Right ventricle myocardium inferior (tissue), 1 donor: ENCODE measurements at places on chromosomes 1 and 21. TPM values are rescaled to one million over a fixed set of nuclear protein-coding genes. Genes with fewer than 3 reads are reported as not detected.

- peak; percentile 91 for DNase-seq
Observed at GRCh38 chr1:18913065-18913835, 10.9 kb upstream of the ALDH4A1 start.

DNA sequence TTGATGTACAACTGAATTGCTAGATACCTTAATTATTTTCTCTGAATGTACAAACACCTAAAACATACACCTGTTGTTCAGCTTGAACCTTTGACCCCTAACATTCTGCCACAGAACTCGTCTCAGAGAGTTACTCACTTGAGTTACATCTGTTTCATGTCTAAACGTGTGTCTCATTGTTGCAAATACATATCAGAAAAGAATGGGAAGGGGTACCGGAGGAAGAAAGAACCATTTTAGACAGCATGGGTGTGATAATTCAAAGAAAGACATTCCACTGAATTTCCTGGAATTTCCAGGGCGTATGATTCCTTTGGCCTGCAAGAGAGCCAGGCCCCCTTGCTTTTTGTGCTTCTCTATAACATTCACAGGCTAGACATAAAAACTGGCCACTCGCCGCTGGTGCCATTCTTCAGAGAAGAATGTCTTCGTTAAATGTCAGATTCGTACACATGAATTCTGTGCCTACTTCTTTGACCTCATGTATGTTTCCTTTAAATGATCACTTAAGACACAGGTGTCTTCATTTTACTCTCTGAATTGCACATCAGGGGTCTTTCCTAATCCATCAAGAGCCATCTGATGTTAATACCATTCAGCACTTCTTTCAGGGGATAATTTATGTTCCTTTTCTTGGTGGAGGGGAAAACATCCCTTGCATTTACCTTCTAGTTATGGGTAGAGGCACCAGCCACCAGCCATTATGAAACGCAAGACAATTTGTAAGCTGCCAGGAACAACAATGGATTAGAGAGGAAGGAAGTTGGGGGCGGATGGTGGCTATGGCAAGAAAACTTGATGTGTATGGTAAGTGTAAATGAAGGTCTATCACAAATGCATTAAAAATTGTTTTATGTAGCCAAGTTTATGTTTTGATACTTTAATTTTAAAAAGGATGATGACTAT lies 12.7 kb downstream of the ATF3 start:
- DNase-seq, result no peak

- DNase-seq, result peak; percentile 43
Observed at GRCh38 chr21:44432841-44433790, 22.2 kb upstream of the LRRC3 start.

DNA sequence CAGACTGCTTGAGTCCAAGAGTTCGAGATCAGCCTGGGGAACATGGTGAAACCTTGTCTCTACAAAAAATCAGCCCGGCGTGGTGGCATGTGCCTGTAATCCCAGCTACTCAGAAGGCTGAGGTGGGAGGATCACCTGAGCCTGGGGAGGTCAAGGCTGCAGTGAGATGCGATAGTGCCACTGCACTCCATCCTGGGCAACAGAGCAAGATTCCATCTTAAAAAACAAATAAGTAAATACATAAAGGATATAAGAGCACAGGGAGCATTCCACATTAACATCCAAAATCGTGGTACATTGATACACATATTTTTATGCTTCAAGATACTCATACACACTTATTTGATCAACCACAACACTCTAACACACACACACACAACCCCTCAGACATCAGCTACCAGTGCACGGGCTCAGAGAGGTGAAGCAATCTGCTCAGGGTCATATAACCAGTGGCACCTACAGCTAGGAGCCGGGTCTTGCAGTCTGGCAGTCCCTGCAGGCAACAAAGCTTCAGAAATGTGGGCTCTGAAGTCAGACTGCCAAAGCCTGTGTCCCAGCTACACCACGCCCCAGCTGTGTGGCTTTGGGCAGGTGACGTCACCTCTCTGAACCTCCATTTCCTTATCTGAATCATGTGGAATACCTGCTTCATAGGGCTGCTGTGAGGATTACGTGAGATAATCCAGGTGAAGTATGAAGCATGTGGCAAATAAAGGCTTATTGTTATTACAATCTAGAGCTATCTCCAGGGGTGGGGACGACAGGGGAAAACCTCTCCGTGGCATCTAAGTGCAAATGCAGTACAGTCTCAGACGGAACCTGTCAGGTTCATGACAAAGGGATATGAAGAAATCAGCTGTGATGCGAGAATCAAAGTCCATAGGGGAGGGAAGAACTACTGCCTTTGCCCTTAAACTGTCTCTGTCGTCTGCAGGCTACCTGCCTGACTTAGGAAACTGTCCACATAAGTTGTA lies 4.8 kb upstream of the CRYBG2 start:
- no peak for DNase-seq

DNA sequence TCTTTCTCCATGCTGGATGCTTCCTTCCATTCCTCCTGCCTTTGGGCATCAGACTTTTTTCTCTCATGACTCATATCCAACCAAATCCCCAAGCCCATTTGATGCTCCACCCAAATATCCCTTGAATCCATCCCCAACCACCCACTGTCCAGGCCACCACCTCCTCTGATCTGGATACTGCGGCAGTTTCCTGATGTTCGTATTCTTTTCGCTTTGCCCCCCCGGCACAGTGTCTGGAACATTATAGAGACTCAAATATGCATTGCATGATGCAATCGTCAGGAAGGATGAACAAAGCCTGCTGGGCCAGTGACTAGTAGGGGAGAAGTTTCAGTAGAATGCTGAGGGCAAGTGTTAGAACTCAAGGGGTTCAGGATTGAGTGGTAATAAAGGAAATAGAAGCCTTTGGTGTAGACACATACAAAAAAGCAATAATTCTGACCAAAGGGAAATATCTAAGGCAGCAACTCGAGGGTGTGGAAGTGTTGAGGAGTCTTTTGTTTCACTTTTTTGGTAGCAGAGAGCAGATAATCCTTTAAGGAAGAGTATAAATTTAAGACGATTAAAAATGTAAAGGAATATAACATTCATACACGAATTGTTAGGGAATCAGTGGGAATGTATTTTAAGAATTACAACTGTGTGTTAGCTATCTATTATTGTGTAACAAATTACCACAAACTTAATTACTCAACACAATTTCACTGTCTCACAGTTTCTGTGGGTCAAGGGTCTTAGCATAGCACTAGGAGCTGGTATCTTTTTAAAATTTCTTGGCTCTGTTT lies 7.5 kb downstream of the S100A11 start:
- peak; percentile 37 for DNase-seq

- no peak for DNase-seq
Observed at GRCh38 chr1:246709196-246709595, 15.0 kb upstream of the SCCPDH start.

GRCh38 chr1:105459759-105460158 lies 1596.7 kb upstream of the PRMT6 start:
- DNase-seq, result no peak

GRCh38 chr21:42393443-42393950 lies 2.4 kb downstream of the TMPRSS3 start:
- DNase-seq, result no peak

DNA sequence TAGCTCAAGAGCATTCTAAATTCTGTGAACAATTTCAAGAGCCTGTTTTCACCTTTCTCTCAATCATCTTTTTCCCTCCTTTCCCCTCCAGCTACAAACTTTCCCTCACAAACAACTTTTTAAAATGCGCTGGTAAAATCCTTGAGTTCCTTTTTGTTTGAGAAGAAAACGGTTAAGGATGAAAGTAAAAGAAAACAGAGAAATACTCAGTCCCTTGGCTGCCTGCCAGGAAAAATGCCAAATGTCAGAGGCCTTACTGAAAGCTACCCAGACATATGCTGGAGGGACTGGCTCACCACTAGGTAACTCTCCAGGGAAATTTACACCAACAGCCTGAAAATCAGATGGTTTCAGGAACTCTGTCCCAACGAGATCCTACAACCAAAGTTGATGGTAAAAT lies 11.0 kb upstream of the SERBP1 start:
- no peak for DNase-seq

DNA sequence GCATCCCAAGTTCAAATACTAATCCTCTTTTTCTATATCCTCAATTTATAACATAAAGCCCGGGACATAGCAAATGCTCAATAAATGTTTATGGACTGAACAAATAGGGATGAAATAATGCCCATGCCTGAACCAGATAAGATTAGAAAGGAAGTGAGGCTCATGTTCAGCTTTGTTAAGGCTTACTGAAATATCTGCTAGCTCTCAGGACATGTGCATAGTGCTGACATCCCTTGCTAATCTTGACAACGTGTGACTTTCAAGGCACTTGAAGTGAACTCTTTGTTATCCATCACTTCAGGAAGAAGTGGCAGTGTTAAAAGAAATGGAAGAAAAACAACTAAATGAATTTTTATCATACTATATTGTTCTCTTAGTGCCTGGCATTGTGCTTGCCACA lies 260.3 kb upstream of the SGIP1 start:
- no peak for DNase-seq

GRCh38 chr1:44030605-44031251 lies 534 bp downstream of the SLC6A9 start:
- DNase-seq, result no peak

DNA sequence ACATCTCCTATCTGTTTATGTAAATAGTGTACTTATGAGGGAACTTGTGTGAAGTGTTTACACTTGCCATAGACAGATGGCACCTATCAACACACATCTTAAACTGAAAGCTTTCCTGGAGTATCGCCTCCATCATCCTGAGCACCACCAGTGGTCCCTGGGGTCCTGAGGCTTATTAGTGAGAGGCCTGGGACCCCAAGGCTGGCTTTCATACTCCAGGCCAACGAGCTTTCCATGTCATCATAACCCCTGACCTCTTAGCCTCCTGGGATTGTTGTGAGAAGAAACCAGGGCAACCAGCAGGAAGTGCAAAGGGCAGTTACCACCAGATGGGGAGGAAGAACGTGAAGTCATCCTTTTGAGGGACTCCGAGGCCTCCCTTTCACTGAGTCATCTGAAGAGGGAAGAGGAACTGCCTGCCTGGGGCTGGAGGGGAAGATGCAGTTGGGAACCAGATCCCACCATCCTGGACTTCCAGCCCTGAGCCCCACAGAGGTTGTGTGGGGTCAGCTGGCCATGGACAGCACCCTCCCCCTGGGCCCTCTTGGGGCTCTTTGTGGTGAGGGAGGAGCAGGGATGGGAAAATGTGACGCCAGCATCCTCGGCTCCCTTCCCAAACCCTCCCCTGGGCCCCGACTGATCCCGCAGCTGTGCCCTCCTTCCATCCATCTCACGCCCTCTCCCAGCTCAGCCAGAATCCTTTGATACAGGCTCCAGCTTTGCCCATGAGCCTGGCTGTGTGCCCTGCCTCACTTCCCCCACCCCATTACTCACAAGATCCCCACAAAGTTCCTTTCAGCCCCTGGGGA lies 5.8 kb downstream of the INKA2 start:
- peak; percentile 82 for DNase-seq

- no peak for DNase-seq
Observed at GRCh38 chr1:85581802-85582686, 1.5 kb downstream of the CCN1 start.

DNA sequence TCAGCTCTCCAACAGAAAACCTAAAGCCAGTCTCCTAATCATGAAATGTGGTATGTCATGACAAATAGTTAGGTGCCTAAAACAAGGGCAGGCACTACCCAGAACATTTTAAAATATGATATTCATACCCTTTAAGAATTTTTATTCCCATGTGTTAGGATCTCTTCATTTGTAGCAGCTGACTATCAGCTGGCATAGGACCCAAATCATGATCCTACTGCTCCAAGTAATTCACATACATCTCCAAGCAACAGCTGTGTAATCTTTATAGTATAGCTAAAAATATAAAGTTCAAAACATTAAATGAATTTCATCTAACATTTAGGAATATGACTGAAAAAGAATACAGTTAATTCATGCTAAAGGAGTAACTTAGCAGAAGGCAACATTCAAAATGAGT lies 57.5 kb downstream of the ENAH start:
- DNase-seq, result no peak

DNA sequence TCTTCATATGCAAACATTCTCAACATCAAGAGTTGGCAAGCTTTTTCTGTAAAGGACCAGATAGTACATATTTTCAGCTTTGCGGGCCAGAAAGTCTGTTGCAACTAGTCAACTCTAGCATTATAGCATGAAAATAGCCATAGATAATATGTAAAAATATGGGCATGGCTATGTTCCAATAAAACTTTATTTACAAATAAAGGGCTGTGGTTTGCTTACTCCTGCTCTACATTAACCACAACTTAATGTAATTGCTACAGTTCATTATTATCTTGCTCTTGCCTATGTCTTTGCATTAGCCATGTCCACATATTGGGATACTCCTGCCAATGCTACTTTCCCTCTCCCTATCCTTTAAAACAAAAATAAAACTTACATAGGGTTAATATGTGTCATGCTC lies 24.5 kb upstream of the CTSK start:
- DNase-seq, result no peak

DNA sequence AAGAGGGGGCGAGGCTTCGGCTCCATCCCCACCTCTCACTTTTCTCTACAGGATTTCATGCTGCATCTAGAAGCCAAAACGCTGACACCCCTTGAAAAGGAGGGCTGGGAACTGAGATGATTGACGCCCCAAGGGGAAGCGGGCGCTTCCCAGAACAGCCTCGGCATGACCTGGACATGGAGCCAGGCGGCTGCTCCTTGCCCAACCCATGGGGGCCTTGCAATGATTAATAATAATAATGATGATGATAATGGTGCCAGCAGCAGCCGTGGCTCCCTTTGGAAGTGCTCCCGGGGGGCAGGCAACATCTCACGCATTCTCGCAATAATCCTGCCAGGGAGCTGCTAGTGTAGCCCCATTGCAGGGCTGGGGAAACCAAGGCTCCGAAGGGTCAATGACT lies 78.2 kb downstream of the RAP1GAP start:
- DNase-seq, result no peak

DNA sequence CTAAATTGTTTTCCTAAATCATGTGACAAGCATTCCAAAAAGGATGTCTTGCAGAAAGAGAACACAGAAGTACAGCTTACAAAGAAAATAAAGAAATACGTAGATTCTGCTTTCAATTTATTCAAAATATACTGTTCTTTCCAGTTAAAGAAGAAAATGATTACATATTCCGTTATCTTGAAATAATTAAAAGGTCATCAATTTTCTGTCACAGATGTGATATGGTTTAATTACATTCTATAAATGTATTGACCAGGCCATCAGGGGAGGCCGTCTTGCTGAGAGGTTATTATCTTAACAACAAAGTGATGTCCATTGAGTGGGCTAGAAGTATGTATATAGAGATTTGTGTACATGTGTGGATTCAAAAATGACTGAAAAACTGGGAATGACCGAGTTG lies 432.9 kb downstream of the SETD4 start:
- DNase-seq, result no peak

The PTGFR gene
- 1.3 TPM for total RNA-seq

The NEK2 gene
- 0.32 TPM for total RNA-seq

The GBP6 gene
- total RNA-seq, result 0.14 TPM

The C21orf58 gene
- 1.2 TPM for total RNA-seq

The ITLN1 gene
- 9.2 TPM for total RNA-seq

The AKT3 gene
- total RNA-seq, result 19.1 TPM

The DUSP23 gene
- total RNA-seq, result 21.3 TPM

The IQGAP3 gene
- 1.2 TPM for total RNA-seq

The PLEKHA6 gene
- total RNA-seq, result 18.7 TPM

The CFHR3 gene
- not detected for total RNA-seq

The PAPPA2 gene
- 0.35 TPM for total RNA-seq

The DDR2 gene
- total RNA-seq, result 34.4 TPM

The CYP2J2 gene
- total RNA-seq, result 76.4 TPM

The CRABP2 gene
- total RNA-seq, result not detected

The OR2T34 gene
- total RNA-seq, result not detected

The IL12RB2 gene
- total RNA-seq, result 0.41 TPM

The OR2G2 gene
- not detected for total RNA-seq
